CD4-positive, alpha-beta T cell treated with Interleukin-6 for 4 hours (primary cell): ENCODE measurements at places on chromosomes 3 and 15.

DNA sequence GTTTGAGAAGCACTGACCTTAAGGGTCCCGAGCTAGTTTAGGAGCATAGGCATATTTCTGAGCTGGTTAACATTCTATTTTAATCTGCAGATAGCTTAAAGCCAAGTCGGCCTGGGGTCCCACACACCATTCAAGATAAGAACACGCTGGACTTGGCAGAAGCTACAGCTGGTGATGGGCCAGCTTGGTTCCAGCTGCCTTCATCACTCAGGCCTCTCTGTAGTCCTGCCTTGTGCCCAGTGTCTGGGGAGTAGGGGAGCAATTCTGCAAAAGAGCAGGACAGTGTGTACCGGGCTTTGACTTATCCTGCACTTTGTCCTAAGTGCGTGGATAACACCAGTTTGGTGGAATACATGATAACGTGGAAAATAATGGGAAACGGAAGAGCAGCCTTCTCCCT lies 164.5 kb downstream of the MEGF11 start:
- no peak for DNase-seq

- no peak for DNase-seq
These were observed 791.6 kb downstream of the ROBO1 start for GRCh38 chr3:78976200-78976599.

GRCh38 chr3:116314476-116314875 lies 130.8 kb downstream of the LSAMP start:
- DNase-seq, result no peak

DNA sequence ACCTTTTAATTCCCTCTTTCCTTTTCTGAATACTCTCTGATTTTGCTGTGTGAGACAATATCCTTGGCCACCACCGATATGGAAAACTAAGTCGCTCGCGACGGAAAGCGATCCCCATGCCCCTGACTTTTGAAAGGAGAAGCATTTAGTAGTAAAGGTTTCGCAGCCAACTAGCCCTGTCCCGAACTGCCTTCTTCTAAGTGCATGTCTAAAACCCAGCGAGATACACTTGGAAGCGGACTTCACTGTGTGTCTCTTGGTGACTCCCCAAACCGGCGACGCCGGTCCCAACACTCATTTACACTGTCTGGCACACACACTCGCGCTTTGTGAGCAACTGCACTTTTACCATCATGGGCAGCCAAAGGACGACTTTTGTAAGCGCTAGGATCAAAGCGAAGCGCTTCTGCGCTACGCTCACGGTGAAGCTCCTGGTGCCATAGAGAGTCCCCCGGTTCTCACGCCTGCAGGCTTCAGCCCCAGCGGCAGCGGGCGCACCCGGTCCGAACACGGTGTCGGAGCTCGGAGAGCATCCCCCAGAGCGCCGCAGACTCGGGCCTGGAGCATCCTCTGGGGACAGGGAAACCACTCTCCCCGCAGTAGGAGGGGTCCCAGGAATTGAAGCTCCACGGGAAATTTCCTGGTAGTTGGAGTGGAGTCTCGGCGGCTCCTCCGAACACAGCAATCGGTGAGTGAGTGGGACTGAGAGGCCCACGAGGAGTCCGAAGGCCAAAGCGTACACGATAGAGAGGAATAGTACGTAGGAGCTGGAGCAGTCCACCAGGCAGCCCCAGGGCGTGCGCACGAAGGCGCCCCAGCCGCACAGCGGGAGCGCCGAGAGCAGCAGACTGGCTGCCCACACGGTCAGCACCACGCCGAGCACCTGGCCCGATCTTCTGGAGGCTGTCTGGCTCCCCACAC lies 1.4 kb downstream of the GPR149 start:
- DNase-seq, result no peak

GRCh38 chr3:137792626-137793271 lies 28.6 kb downstream of the SOX14 start:
- DNase-seq, result no peak

DNA sequence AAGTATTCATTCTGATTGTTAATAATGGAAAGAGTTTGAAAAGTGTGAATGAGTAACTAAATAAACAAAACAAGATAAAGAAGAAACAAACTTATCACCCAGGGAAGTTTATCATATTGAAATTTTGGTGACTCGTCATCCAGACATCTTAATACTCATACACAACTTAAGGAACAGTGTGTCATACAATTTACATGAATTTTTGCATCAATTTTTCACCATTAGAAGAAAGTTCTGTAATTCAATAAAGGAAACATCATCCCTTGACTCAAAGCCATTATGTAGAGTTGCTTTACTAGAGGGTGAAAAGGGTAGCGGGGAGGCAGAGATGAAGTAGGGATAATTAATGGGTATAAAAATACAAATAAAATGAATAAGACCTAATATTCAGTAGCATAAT lies 536.2 kb downstream of the GRM7 start:
- no peak for DNase-seq

GRCh38 chr3:146507331-146508120 lies 36.9 kb downstream of the PLSCR1 start:
- no peak for DNase-seq

DNA sequence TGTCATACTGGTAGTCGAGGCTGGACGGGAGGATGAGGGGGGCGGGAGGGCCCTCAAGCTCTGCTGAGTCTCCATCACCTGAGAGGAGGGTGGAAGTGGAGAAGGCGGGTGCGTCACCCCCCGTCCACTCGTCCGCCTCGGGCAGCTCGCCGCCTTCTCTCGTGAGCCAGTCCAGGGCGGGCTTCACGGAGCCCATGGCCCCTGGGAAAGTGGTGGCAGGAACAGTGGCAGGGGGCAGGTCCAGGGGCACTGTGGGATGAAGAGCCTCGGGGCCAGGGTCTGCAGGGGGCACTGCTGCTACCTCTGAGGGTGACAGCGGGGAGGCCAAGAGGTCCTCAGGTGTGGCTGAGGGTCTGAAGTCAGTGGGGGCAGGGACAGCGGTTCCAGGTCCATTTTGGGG lies 10.3 kb downstream of the PLXNB1 start:
- no peak for DNase-seq

DNA sequence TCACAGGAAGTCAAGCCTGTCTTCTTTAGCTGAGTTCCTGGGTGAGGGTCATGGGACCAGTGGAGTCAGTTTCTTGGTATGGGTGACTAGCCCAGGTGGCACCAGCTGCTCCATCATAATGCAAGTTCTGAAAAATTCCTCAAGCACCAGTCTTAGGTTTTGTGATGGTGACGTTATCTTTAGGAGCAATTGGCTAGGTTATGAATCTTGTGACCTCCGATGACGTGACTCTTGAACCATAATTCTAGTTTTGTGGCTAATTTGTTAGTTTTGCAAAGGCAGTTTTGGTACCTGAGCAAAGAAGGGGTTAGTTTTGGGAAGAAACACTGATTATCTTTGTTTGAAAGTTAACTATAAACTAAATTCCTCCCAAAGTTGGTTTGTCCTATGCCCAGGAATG lies 608.4 kb downstream of the VGLL3 start:
- DNase-seq, result no peak

- no peak for DNase-seq
These were observed 20.5 kb downstream of the DCLK3 start for GRCh38 chr3:36743826-36744225.

DNA sequence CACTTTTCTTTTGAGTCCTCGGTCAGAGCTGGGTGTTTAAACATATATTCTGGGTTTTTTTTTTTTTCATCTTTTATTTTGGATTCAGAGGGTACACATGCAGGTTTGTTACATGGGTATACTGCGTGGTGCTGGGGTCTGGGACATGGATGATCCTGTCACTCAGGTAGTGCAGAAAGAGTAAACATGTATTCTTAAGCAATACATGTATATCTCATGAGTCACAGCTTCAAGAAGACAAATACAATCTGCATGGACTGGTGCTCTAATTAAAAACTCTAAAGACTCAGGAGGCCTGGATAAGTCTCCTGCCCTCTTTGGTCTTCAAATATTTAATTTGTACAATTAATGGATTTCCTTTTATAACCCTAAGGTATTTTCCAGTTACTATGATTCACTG lies 50.6 kb upstream of the PHLDB2 start:
- no peak for DNase-seq

DNA sequence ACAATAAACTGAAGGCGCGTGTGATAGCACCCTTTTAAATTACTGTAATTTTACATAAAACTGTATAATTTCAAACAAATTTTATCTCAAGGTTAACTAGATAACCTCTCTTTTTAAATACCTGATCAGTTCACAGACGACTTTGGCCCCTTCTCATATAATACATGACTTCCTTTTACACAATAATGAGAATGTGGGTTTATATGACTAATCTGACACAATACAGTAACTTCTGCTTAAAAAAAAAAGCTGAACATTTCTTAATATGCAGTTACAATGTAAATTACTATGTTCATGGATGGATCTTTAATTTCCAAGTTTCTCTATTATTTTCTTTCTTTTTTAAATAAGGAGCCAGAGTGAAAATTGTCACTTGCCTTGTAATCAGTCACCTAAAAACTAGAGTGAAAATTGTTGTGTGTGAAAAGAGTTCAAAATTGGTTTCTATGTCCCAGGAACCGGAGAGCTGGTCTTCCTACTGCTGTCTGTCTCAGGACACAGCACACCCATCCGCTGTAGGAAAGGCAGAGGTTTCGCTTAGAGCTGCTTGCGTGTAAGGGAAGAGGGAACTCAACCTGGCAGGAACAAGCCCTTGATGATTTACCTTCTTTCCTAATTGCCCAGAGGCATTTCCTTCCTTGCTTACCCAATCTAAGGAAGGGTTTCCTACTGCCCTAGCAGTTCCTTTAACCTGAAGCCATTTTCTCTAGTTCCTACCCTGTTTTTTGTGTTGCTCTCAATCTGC lies 33.3 kb downstream of the PLD1 start:
- no peak for DNase-seq

DNA sequence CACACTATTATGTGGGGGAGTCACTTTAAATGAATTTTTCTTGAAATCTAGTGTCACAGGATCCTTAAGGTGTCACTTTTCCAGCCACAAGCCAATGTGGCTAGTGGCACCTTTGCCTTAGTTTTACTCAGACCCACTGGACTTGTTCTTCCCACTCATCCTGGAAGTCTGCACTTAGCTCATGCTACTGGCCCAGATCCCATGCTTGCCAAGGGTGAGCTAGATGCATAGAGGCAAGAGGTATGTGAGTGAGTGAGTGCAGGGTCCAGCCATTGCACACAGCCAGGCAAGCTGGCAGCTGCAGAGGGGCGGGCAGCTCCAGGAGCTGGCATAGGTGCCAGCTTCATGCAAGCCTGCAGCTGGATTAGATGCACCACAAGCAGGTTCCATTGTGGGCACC lies 81.0 kb downstream of the CGGBP1 start:
- DNase-seq, result no peak

- no peak for DNase-seq
These were observed 120.7 kb upstream of the MRPL3 start for GRCh38 chr3:131623431-131623830.

DNA sequence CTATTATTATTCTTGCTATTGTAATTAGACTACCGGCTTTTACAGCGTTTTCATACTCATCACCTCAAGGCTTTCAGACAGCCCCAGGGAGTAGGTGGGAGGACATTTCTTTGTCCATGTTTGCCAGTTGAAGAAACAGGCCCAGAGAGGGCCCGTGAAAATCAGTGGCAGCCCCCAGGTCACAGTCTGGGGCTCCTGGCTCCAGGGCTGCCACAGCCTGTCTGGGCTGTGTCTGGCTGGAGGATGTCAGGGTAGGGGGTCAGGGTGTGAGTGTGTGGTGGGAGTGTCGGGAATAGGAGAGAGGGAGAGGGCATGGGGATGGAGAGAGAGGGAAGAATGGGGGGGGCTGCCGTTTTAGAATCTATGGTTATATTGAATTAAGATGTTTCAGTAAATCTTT lies 118.2 kb upstream of the TLE3 start:
- DNase-seq, result no peak

DNA sequence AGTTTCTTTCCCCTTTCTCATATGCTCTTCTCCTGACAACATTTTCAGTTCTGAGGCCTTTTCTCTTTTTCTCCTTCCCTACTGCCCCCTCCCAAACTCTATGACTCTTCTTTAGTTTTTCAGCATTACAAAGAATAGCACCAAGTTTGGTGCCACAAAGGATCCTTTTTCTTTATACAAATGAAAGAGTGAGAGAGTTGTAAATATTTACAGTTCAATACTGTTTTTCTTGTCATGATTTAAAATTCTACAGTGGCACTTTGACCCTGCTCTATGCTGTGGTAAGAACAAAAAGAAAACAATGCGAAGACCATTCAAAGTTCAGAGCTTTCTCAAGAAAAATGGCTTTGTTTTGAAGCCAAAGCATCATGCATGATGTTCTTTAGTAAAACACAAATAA lies 667.9 kb upstream of the SGO1 start:
- no peak for DNase-seq

- DNase-seq, result no peak
These were observed 116.5 kb downstream of the TNIK start for GRCh38 chr3:171343693-171344092.

DNA sequence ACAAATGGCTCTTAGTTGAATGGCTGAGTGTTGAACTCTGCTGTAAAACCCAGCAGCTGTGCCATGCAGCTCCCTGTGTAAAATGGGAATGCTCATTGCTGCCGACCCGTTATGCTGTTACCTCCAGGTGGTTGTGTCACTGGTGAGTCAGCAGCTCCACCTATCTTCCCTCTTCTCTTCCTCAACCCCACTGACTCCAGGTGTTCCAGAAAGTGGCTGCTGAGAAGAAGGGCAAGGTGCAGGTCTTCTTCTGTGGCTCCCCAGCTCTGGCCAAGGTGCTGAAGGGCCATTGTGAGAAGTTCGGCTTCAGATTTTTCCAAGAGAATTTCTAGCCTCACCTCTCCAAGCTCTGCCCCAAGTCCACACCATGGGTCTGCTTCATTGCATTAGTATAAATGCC lies 41.9 kb downstream of the NOX5 start:
- DNase-seq, result no peak

- DNase-seq, result no peak
These were observed 227.6 kb downstream of the MINAR1 start for GRCh38 chr15:79659691-79660090.

DNA sequence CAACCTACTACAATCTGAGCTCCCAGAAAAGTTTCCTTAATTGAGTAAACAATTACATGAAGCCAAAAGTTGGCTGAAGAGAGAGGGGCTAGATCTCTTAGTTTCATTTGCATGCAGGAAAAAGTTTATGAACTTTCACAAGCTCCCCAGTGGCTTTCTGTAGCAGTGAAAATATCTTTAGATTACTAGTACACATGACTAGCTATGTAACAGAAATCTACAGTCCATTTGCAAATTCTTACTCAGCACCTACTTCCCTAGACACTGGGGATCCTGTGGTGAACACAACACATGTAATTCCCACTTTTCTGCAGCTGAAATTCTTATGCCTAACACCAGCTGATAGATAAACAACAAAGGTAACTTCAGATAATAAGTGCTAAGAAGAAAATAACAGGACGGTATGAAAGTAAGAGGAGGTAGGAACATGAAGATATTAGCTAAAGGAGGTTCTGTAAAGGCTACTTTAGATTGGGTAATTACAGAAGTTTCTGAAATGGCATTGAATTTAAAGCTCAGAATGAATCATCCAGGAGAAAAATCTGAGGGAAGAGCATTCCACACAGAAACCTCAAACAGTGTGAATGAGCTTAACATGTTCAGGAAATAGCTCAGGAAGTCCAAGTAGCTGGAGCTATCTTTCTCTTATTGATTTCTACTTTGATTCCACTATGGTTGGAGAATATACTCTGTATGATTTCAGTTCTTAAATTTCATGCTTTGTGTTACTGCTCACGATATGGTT lies 204.8 kb downstream of the MAGI1 start:
- no peak for DNase-seq

GRCh38 chr3:11245827-11246662 lies 26.2 kb upstream of the ATG7 start:
- no peak for DNase-seq

GRCh38 chr3:73866846-73867245 lies 242.1 kb upstream of the PDZRN3 start:
- DNase-seq, result no peak

GRCh38 chr3:172846103-172846561 lies 95.6 kb downstream of the ECT2 start:
- DNase-seq, result no peak
